ENCODE measurements at places on chromosomes 11 and 22. TPM values are rescaled to one million over a fixed set of nuclear protein-coding genes. Genes with fewer than 3 reads are reported as not detected.
A peak's percentile ranks its signal among the peaks of the same experiment; 100 is the strongest.

WNT11 gene
- not detected for total RNA-seq

DNA sequence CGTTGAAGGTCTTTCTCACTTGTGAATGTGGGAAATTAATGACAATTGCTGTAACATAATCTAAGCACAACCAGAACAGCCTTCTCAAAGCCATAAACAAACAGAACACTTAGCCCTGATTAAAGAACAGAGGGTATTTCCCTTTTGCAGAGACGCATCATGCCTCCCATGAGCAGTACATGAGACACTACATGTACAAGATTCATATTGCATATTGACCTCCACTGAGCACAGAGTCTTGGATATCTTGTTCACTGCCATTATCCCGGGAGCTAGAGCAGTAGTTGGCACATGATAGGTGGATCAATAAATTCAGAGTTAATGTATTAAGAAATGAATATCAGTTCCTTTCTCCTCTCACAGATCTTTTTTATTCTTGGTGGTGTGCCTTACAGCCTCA is 1194.3 kb upstream of the TENM4 start:
- DNase-seq: no peak

- no peak for DNase-seq
Measured at GRCh38 chr11:8601376-8602133, 7.5 kb upstream of the STK33 start.

GRCh38 chr11:102347462-102348370 is 702 bp downstream of the BIRC2 start:
- no peak for DNase-seq

DNA sequence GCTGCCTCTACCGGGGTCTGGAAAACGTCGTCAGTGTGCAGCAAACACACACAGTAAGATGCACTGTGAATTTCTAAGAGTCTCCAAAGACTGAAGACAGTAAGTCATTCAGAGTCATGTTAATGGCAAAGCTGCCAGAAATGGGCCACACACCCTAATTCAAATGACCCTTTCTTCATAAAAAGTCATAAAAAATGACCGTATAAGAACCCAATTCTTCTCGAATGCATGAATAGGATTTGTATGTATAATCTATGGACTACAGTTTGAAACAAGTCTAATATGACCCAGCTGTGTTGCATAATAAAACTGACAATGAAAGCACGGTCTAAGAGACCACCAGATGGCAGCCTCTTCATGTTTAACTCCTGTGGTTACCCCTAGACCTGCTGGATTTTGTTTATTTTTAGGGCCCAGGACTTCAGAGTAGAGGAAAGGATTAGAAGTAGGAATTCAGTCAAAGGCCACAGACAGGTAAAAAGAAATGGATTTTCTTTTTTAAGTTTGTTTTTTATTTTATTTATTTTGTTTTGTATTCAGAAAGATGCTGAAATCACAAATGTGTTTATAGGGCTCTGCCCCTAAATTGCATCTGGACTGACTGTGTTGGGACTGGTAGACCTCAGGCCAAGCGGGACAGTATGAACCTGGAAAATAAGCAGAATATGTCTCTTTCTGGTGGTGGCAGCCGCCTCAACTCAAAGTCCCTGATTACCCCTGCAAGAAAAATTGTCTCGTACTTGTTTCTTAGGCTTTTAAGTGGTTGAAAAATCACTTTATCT is 32.1 kb upstream of the SLC5A12 start:
- no peak for DNase-seq

RTN4RL2 gene
- not detected for total RNA-seq

MOV10L1 gene
- total RNA-seq: 0.12 TPM

DNA sequence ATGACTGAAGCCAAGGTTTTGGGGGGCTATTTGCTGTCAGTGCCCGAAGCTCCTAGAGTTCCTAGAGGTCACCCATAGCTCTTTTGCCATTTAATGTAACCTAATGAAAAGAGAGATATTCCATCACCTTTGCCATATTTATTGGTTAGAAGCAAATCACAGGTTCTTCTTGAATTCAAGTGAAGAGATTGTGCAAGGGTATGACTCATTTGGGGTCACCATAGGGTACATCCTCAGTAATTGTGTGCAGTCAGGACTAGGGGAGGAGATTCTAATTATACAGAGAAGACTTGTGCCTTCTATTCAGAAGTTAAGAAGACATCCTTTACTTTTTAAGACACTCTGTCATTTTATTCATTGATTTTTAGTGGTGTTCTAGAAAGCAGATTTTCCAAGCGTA is 6.9 kb upstream of the PRAME start:
- peak; percentile 27 for DNase-seq

ARL14EP gene
- 13.7 TPM for total RNA-seq

DNA sequence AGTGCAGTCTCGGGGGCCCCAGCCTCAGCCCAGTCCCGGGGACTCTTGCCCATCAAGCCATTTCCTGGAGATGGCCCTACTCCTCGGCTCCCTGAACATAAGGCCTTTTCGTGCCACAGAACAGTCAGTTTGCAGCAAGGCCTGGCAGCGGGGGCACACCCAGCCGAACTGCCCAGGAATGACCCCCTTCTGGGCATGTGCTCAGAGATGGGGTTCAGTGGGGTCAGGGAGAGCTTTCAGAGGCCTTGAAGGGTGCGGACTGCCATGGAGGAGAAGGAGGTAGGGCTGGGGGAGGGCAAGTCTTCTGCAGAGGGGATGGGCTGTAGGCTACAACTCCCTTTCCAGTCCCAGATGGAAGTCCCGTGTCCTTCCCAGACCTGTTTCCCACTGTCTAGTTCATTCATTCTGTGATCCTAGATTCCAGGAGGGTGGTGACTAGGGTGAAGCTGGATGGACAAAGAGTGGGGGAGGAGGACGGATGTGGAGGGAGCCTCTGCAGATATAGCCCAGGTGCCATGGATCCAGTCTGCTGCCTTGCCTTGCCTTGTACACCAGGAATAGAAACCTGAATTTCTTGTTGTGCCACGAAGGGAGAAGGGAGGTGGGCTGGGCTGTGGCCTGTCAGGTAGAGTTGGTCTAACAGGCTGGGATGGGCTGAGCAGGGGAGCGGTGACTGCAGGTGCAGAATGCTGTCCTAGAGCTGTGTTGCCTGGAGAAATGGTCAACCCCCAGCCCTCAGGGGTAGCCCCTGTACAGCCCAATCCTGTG is 14.2 kb upstream of the OMP start:
- no peak for DNase-seq

MMP27 gene
- not detected for total RNA-seq

- no peak for DNase-seq
Measured at GRCh38 chr11:134756811-134757540, 344.9 kb upstream of the B3GAT1 start.

ARHGEF17 gene
- total RNA-seq: 26.4 TPM

ANKK1 gene
- total RNA-seq: 0.17 TPM

GRCh38 chr11:122634501-122634900 is 21.0 kb upstream of the UBASH3B start:
- DNase-seq: no peak

DNA sequence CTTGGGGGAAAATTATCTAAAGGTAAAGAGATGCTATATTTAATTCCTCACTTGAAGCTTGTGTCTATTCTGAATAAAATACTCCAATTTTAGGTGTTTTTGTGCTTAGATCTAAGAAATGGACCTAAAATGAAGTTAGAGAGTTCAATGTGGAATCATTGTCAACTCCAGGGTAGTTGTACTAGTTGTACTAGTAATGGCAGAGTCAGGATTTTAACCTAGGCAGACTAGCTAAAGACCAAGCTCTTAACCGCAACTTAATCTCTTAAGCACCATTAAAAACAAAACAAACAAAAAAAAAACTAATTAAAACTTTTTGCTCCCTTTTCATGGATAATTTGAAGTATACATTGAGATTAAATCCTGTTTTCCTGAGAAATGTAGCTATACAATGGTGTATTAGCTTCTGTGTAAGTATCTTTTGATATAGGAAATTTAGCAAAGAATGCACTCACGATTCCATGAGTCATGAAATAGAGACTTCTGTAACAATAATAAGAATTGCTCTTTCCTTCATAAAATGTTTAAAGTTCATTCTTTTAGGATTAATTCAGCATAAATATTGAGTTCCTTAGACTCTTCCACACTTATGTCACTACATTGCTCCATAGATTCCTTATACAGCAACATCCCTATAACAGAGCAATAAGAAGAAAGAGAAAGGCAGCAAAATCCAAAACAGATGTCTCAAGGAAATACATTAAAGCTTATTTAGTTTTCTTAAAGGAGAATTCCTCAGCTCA is 26.5 kb upstream of the SOX6 start:
- DNase-seq: no peak

SLN gene
- not detected for total RNA-seq

- no peak for DNase-seq
Measured at GRCh38 chr11:35771722-35772121, 109.1 kb downstream of the TRIM44 start.

DNA sequence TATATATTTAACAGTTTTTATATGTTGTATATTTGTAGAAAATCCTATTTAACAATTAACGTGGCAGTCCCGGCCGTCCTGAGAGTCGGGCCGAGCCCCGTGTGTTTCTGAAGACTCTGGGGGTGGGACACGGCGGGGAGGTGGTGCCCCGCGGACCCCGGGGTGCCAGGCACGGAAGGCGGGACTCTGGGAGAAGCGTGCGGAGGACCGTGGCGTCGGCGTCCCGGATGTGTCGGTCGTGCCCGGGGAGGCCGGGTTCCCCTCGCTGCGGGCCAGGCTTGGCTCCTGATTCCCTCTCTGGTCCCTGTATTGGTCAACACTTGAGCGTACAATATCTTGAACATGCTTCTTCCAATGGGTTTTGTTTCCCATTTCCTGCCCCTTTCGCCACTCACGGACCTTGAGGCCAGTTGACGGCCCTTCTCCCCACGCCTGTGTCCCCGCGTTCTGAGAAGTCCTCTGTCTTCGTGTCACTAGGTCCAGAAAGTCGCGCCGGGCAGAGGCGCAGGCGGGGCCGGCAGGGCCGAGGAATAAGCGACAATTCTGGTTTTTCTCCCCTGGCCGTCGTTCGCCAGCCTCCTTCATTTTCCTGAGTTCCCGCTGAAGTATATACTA is 1076.7 kb downstream of the BRD1 start:
- DNase-seq: no peak

DNA sequence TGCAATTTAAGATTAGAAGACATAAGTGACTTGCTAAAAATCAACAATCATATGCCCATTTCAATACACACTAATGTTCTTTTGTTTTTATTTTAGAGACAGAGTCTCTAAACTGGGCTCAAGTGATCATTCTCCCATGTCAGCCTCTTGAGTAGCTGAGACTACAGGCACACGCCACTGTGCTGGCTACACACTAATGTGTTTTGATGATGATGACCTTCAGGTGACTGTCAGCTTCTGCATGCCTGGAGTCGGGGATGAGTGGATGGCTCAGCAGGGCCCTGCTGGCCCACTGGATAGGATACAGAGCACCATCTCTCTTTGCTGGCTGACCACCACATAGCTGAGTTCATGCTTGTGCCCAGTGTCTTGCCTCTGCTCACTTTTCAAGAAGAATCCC is 27.0 kb upstream of the POU2AF1 start:
- no peak for DNase-seq

GRCh38 chr11:135008001-135008405 is 596.0 kb upstream of the B3GAT1 start:
- DNase-seq: no peak

DNA sequence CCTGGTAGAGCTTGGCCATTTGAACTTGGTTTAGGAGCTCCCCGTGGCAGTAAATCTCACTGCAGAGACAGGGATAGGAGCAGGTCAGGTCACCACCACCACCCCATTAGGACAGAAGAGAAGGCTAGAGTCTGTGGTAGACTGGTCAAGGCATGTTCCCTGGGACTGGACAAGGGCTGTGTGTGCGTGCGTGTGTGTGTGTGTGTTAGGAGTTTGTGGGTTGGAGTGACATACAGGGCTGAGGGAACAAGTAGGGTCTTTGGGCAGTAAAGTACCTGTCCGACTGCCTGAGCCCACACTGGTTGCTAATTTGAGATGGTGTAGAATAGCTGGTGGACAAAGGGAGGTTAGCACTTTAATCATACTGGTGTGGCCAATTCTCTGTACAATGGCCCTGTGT is 16.1 kb downstream of the TREH start:
- DNase-seq: no peak

- no peak for DNase-seq
Measured at GRCh38 chr11:121931748-121932352, 184.2 kb downstream of the BLID start.

KRTAP5-4 gene
- not detected for total RNA-seq

DNA sequence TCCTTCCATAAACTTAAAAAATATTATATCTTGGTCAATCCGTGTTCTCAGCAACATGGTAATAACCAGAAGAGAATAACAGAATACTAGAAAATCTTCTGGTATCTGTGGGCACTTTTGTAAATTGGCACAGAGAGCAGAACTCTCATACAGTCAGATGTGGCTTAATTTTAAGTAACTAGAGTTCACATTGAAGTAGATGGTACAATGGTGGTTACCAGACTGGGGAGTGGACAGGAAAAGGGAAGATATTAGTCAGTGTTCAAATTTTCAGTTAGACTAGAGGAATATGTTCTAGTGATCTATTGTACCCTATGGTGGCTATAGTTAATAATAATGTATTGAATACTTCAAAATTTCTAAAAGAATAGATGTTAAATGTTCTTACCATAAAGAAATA is 6.9 kb downstream of the OR52H1 start:
- no peak for DNase-seq

DNA sequence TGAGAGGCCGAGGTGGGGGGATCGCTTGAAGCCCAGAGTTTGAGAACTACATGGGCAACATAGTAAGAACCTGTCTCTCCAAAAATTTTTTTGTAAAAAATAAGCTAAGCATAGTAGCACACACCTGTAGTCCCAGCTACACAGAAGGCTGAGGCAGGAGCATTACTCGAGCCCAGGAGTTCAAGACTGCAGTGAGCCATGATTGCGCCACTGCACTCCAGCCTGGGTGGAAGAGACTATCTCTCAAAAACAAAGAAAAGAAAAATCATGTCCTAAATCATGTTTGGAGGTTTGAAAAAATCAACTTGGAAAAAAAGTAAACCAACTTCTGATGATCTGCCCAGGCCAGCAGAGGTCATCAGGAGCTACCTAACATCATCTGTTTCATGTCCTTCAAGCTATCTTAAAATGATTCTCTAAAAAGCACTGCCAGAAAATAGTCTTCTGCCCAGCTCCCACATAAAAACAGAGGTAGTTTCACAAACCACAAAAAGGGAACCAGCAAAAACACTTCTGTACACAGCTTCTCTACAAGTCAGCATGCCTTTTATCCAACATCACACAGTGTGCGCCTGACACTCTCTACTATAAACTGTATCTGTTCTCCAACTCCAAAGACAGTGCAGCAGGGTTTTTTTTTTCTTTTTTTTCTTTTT is 165.0 kb downstream of the SOX6 start:
- DNase-seq: no peak

Data from epithelial cell of proximal tubule (primary cell).